B cell (primary cell): ENCODE measurements at places on chromosomes 5 and 9. TPM values are rescaled to one million over a fixed set of nuclear protein-coding genes. Genes with fewer than 3 reads are reported as not detected.
A peak's percentile ranks its signal among the peaks of the same experiment; 100 is the strongest.

DNA sequence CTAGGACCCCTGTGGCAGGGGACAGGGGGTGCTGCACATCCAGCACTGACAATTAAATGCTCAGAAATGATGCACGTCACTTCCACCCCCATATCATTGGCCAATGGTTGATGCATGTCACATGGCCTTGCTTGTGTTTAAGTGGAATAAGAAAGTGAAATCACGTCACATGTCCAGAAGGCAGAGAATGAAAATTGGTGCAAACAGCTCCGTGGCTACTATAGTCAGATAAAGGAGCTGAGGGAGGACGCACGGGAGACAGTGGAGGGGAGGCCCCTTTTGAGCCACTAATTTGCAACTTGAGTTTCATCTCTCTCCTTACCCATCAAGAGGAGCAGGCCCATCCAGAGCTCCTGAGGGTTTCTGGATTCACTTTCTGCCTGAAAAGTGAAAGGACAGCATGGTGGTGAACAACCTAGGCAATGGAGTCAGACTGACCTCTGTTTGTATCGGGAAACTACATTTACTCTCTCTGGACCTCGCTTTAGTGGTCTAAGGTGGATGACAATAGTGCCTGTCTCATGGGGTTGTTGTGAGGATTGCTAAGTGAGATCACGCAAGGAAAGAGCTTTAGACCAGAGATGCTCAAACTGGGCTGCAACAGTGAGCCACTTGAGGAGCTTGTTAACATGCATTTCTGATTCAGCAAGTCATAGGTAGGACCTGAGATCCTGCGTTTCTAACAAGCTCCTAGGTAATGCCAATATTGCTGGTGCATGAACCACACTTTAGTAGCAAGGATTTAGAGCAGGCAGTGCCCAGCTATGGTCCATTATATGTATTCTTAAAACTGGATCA, 133.9 kb upstream of the ADRA1B start:
- no peak for DNase-seq

DNA sequence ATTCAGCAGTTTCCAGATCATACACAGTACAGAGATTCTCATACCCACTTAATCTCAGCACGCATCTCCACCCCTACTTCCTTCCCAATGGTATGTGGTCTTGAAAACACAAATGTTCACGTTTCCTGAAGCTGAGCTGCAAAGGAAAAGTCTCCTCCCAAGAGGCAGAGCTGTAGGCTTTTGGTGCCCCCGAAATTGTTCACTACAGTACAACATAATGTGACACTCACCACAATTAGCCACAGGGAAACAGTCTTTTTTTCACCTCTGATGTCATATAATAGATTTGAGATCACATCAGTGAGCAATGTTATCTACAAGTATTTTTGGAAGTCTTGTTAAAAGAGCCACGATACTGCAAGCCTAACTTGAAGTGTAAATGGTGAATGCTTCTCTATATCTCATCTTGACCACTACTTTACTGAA, 40.2 kb downstream of the NFIB start:
- no peak for DNase-seq

DNA sequence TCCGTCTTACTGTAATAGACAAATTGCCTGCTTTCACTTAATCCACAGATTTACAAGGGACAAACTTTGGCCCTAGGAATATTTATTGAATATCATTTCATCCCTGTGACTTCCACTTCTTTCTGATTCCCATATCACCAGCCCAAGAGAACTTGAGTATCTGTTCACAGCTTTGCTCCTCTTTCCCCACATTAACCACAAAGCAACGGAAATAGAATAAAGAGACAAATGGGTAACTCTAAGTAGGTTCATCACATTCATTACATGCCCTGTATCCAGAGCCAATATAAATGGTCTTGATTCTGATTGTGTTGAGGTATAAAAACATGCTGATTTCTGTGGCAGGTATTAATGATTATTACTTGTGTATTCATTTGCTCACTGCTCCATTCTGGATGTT, 41.9 kb downstream of the TMEM252 start:
- no peak for DNase-seq

DNA sequence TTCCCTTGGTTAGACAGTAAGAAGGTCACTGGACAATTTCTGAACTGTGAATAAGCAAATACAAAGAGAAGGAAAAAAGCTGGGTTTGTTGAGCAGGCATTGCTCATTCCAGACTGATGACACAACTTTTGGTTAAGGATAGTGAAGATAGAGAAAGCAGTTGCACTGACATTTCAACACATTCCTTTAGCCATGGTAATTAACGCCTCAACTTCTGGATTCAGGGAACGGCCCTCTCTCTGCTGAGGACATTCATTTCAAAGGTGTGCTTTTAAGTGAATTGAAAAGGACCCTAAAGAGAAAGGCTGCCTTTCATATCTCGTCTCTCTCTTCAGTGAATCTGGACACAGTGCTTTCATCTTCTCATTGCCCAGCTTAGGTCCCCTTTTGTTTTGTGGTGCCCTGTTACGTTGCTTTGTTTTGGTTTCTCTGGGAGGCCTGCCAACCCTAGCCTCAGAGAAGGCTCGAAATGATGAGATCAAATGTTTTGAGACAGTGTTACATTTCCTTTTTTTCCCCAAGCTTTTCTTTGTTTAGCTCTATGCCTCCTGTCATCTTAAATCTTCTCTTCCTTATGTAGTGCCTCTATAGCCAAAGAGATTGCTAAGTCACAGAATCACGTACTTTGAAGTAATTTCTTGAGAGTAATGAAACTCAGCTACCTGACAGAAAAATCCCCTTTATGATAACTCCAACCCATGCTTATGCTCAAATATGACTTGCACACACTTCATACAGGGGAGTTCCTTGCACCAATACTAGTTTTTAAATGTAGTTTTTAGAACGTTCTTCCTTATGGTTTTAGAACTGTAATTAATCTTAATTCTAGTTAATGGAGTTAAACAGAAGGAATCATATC, 94.4 kb upstream of the IFNE start:
- DNase-seq = no peak

IL3 gene
- not detected in 2 replicates for polyA plus RNA-seq

SPATA31A3 gene
- not detected in 2 replicates for polyA plus RNA-seq

ECSCR gene
- not detected in 2 replicates for polyA plus RNA-seq

DNA sequence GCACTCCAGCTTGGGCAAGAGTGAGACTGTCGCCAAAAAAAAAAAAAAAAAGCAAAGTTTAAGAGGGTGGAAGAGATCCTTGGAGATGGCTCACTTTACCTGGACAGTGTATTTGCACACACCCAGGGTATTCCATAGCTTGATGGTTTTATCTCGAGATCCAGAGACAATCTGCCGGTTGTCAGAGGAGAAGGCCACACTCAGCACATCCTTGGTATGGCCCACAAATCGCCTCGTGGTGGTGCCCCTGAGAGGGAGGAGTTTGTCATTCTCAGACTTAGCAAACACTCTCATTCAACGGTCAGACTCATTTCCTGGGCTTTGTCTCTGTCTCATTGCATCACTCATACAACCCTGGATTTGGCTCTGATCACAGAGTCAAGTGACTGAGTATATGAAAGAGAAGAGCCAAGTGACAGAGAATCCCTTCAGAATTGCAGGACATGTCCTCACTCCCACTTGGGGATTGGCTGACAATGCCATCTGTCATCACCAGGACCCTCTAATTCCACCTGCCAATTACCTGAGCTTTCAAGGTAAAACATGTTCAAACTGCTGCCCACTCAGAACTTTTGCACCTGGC, 2.2 kb downstream of the RACK1 start:
- no peak for DNase-seq

DNA sequence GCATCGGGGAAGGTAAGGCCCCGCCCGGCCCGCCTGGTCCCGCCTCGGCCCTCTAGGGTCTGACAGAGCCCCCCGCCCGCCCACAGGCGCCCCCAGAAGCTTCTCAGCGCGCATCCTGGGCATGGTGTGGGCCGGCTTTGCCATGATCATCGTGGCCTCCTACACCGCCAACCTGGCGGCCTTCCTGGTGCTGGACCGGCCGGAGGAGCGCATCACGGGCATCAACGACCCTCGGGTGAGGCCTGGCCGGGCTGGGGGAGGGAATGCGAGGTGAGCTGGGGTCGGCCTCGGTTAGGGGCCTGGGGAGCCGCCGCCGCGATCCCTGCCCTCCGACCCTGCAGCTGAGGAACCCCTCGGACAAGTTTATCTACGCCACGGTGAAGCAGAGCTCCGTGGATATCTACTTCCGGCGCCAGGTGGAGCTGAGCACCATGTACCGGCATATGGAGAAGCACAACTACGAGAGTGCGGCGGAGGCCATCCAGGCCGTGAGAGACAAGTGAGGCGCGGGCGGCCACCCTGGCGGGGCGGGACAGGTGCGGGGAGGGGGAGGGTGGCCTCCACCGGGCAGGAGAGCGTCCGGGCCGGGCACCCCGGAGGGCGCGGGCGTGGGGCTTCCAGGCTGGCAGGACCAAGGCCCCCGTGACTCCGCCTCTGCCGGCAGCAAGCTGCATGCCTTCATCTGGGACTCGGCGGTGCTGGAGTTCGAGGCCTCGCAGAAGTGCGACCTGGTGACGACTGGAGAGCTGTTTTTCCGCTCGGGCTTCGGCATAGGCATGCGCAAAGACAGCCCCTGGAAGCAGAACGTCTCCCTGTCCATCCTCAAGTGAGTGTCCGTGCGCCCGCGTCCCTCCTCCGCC, 7.1 kb downstream of the LRRC26 start:
- DNase-seq = no peak

- DNase-seq = no peak
These were observed 115.6 kb upstream of the COL5A1 start for GRCh38 chr9:134525841-134526583.

PCDHGA12 gene
- 0.09 and 0.27 TPM in 2 replicates for polyA plus RNA-seq

DNA sequence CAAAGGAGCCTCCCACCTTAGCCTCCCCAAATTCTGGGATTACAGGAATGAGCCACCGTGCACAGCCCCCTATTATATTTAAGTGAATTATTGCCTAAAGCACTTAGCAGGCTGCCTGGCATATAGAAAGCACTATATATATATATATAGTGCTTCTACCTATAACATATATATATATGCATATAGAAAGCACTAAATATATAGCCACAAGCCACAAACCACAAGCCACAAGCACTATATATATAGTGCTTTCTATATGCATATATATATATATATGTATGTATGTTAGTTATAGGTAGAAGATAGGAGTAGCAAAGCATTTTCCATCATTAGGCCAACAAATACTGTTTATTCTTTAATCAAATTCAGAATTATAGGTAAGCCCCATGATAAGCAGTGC, 185.8 kb downstream of the CWC27 start:
- DNase-seq = no peak

- DNase-seq = peak; percentile 68
These were observed 12.2 kb downstream of the GPR150 start for GRCh38 chr5:95631991-95632675.

CCDC192 gene
- polyA plus RNA-seq = not detected in 2 replicates

DNA sequence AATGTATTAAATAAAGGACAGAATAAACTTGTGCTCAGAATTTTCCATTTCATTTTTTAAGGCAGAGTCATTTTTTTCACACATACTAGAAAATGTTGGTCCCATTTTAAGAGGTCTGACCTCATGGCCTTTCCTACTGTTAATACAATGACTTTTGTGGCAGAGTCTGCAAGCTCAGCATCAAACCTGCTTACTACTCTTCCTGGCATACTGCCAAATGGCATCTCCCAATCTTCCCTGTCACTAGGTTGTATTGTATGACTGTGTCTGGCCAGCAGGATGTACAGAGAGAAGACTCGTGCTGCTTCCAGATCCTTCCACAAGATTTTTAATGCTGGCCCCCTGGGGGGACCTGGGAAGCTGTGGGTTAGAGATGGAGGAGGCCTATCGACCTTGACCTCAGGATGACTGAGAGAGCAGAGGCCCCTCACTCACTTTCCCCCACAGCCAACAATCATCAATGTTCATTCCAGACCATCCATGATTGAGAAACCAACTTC, 64.7 kb downstream of the BARX1 start:
- DNase-seq = no peak

PCDHA1 gene
- polyA plus RNA-seq = not detected in 2 replicates

DNA sequence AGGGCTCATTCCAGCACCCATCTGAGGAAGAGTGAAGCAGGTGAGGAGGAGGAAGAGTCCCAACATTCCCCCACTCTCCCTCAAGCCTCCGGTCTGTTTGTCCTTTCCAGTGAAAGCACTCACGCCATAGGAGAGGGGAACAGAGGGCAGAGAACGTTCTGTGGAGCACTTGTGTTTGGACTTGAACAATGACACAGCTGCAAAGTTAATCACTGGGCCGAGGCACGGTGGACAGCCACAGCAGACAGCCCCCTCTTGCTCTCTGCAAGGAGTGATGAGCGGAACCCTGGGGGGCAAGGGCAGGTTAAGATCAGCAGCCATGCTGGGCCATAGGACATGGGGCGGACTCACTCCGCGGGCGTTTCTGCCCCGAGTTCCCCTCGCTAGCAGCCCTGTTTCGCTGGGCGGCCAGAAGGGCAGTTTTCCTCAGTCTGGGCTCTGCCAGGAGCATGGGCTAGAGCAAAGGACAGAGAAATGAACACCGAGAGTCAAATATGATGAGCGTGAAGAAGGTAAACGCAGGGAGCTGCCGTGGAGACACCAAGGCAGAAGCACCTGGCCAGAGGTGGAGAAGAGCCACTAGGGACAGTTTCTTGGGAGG, 185.7 kb downstream of the GAPVD1 start:
- DNase-seq = no peak

- no peak for DNase-seq
These were observed 42.7 kb downstream of the IRX2 start for GRCh38 chr5:2708751-2709150.

ZNF883 gene
- 0.48 and 0.54 TPM in 2 replicates for polyA plus RNA-seq

- DNase-seq = no peak
These were observed 500.9 kb downstream of the EFNA5 start for GRCh38 chr5:107169867-107170266.

GRCh38 chr5:107012371-107012770, 658.4 kb downstream of the EFNA5 start:
- no peak for DNase-seq

C9orf153 gene
- polyA plus RNA-seq = not detected in 2 replicates

DNA sequence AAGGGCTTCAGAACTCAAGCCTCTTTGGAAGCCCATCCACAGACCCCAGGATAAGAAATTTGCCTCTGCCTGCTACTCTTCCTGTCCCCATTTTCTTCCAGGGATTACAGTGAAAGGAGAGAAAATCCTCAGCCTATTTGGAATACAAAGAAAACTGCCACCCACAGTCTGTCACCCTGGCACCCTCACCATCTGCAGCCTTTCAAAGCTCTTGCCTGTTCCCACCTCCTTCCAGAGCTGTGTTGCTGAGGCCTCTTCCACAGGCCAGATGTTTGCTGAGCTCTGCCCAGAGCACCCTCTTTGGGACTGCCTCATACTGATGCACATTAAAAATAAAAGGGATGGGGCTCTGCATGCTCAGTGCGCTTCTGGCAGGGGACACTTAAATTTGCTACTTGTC, 35.9 kb upstream of the TAF1L start:
- no peak for DNase-seq

SLC34A3 gene
- not detected in 2 replicates for polyA plus RNA-seq

CD180 gene
- 8.8 and 16.1 TPM in 2 replicates for polyA plus RNA-seq

CER1 gene
- polyA plus RNA-seq = not detected in 2 replicates

GRCh38 chr5:9241479-9242305, 304.2 kb downstream of the SEMA5A start:
- DNase-seq = no peak

GRCh38 chr9:18796696-18797270, 236.2 kb downstream of the SAXO1 start:
- no peak for DNase-seq
